Cerebellar nuclear complex (tissue), 1 donor: ENCODE measurements at places on chromosomes 7 and 10.

GRCh38 chr10:132866601-132867381 lies 75.6 kb downstream of the CFAP46 start:
- no peak for DNase-seq

DNA sequence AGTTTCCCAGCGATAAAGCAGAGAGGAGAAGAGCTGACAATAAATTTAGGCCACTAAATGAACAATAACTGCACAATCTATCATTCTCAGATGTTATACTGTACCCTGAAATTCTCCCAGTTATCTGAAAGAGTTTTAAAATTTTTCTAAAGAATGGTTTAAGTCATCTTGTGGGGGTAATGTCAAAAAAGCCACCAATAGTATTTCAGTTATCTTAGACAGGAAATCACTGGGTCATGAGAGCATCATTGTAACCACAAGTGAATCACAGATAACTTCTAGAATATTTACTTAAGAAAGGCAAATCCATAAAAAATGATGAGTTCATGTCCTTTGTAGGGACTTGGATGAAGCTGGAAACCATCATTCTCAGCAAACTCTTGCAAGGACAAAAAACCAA lies 147.1 kb downstream of the DNAJB9 start:
- DNase-seq: no peak

DNA sequence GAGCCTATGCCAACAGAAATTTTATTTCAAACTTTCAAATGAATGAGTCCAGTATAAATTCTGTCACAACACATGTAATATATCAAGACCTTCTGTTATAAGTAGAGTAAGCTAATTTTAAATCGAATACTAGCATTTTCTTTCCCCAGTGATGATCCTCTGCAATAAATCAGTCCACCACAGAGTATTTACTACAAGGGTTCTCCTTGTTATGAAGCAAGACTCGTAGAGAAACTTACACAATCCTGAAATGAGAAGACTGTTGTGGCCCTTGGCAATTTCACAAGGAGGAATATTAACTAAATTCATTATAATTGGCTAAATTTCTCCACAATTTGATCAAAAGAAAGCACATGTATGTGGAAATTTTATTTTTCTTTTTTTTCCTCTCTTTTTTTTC lies 312.4 kb upstream of the DGKB start:
- no peak for DNase-seq

DNA sequence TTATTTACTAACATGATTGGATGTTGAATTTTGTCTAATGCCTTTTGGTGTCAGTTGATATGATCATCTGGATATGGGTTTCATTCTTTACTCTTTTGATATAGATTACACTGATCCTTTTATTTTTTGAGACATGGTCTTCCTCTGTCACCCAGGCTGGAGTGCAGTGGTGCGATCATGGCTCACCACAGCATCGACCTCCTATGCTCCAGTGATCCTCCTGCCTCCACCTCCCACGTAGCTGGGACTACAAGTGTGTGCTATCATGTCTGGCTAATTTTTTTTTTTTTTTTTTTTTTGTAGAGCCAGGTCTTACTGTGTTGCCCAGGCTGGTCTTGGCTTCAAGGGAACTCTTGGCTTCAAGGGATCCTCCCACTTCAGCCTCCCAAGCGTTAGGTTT lies 27.1 kb downstream of the BMS1 start:
- DNase-seq: no peak

- DNase-seq: no peak
Measured at GRCh38 chr7:4133491-4134044, 548.5 kb upstream of the FOXK1 start.
